Endodermal cell (in vitro differentiated cells): ENCODE measurements at places on chromosomes 13 and 19. TPM values are rescaled to one million over a fixed set of nuclear protein-coding genes. Genes with fewer than 3 reads are reported as not detected.

Gene NLRP5
- total RNA-seq = not detected in 3 replicates

Gene GIPR
- 11.0 and 14.6 TPM in 2 replicates for total RNA-seq

Gene PSG6
- not detected in 3 replicates for total RNA-seq

Gene SCN1B
- 1.2 and 1.4 TPM in 2 replicates for total RNA-seq

Gene ING1
- 22.3 and 23.2 TPM in 2 replicates for total RNA-seq

Gene DCLK1
- 32.8 and 34.8 TPM in 2 replicates for total RNA-seq

Gene CASP14
- total RNA-seq = not detected in 3 replicates

Gene GJB6
- total RNA-seq = not detected in 2 replicates

Gene CALR3
- total RNA-seq = 0.27 to 0.35 TPM in 2 of 3 replicates, not detected in the other

Gene C19orf67
- total RNA-seq = 0.47 and 1.1 TPM in 2 replicates

Gene DNAAF3
- total RNA-seq = 4.8 to 9.5 TPM (median 8.7 TPM) in 3 replicates

Gene PALM
- 26.7 and 32.9 TPM in 2 replicates for total RNA-seq

Gene C1QTNF9
- not detected in 2 replicates for total RNA-seq

Gene BAX
- 126 to 184 TPM (median 182 TPM) in 3 replicates for total RNA-seq

Gene CEACAM20
- total RNA-seq = not detected in 3 replicates

Gene ZNF433
- total RNA-seq = 3.3 and 3.9 TPM in 2 replicates

Gene C3
- total RNA-seq = 13.0 and 23.5 TPM in 2 replicates

Gene ACER1
- not detected in 3 replicates for total RNA-seq

Gene SPTBN4
- total RNA-seq = 1.2 to 2.0 TPM (median 1.6 TPM) in 3 replicates

Gene GPR183
- total RNA-seq = 1.1 TPM in 1 of 3 replicates, not detected in the others

Gene UBAC2
- 68.2 and 72.7 TPM in 2 replicates for total RNA-seq

Gene FUZ
- total RNA-seq = 30.2 to 44.0 TPM (median 41.2 TPM) in 3 replicates

Gene DLL3
- 2.0 and 2.1 TPM in 2 replicates for total RNA-seq

Gene SIGLEC10
- total RNA-seq = not detected in 3 replicates

Gene ZNF552
- total RNA-seq = 17.4 to 21.2 TPM (median 17.5 TPM) in 3 replicates

Gene ADGRE1
- total RNA-seq = not detected in 3 replicates

Gene NLRP12
- total RNA-seq = 2.6 and 2.9 TPM in 2 replicates

Gene RTBDN
- total RNA-seq = 0.68 TPM in 1 of 2 replicates, not detected in the other

Gene ZNF627
- total RNA-seq = 30.5 to 36.3 TPM (median 31.6 TPM) in 3 replicates

Gene TMEM255B
- 2.1 TPM in 2 replicates for total RNA-seq

Gene PLIN4
- total RNA-seq = 0.16 to 0.50 TPM (median 0.33 TPM) in 3 replicates

Gene ITGBL1
- not detected in 2 replicates for total RNA-seq

Gene SIGLEC14
- not detected in 2 replicates for total RNA-seq

Gene AP3D1
- 171 to 193 TPM (median 181 TPM) in 3 replicates for total RNA-seq

Gene TICAM1
- 3.6 to 4.6 TPM (median 4.6 TPM) in 3 replicates for total RNA-seq

Gene ZNF439
- 1.1 and 1.4 TPM in 2 replicates for total RNA-seq

Gene SOX1
- total RNA-seq = not detected in 2 replicates

Gene TNNI3
- total RNA-seq = 10.8 to 14.2 TPM (median 11.6 TPM) in 3 replicates

Gene ADAMTS10
- 13.3 and 19.3 TPM in 2 replicates for total RNA-seq

Gene CCNA1
- 0.38 TPM in 1 of 3 replicates, not detected in the others for total RNA-seq

Gene CLN5
- 10.9 and 13.9 TPM in 2 replicates for total RNA-seq

Gene EPS8L1
- 48.6 to 137 TPM (median 52.8 TPM) in 3 replicates for total RNA-seq

Gene BORCS8
- 27.5 and 34.3 TPM in 2 replicates for total RNA-seq

Gene ZNF320
- total RNA-seq = 27.8 and 33.5 TPM in 2 replicates

Gene COL5A3
- 0.04 and 0.27 TPM in 2 replicates for total RNA-seq

Gene ZGLP1
- 7.7 and 7.8 TPM in 2 replicates for total RNA-seq
